ENCODE measurements at places on chromosomes 1 and 21. TPM values are rescaled to one million over a fixed set of nuclear protein-coding genes. Genes with fewer than 3 reads are reported as not detected.

KPRP gene
- not detected for total RNA-seq

NID1 gene
- total RNA-seq: 107 TPM

F5 gene
- 12.2 TPM for total RNA-seq

C1orf141 gene
- total RNA-seq: not detected

L1TD1 gene
- total RNA-seq: 0.09 TPM
